ENCODE measurements at places on chromosomes 2 and 18.

DNA sequence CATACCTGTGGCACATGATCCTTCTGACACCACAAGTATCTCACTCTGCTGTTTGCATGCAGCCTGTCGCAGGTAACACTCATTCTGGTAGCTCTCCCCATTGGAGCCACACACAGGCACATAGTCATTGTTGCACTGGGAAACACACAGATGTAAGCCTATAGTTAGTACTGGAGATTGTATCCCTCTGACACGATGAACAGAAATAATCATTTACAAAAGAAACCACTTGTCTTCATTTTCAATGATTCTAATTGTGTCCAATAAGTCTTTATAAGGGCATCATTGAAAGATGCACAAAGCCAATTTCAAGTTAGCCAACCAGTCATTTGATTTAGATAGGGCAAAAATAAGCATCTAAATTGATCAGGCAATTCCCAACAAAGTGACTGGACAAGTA, 10.4 kb downstream of the TMEFF2 start:
- no peak for DNase-seq

- no peak for DNase-seq
These were observed 12.6 kb upstream of the MLPH start for GRCh38 chr2:237474442-237474911.

DNA sequence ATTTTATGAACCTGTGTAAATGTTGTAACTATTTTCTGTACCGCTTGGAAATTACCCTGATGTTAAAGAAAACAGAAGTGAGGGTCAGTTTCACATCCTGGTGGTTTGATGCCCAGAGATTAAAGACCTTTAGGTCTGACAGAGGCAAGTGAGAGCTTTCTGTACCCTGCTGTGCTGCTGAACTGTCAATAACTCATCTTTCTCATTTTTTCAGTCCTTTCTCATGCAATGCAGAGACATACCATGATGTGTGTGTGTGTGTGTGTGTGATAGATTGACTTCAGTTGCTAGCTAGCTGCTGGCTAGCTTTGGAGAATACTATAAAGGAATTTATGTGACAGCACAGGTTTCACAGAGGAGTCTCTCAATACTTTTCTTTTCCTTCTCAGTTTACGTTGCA, 2025.6 kb upstream of the LRRTM1 start:
- no peak for DNase-seq

DNA sequence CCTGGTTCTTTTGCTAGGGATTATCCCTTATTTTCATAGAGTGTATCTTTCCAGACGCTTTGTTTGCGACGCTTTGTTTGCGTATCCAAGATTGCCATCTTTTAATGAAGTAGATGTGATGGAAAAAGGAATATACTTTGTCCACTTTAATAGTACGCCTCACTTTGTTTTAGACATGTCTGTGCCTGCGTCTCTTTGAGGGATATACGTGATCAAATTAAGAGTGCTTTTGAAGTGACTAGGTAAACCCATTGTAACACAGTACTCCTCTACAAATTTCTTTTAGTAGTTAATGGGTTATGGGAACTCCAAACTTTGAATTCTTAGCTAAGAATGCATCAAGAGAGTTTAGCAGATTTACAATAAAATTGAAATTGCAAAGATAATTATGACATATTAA, 27.9 kb downstream of the ACSL3 start:
- no peak for DNase-seq

GRCh38 chr2:182631299-182631698, 84.8 kb upstream of the DNAJC10 start:
- no peak for DNase-seq

GRCh38 chr18:62880673-62881364, 165.5 kb downstream of the PHLPP1 start:
- no peak for DNase-seq

- no peak for DNase-seq
These were observed 42.6 kb upstream of the ASXL2 start for GRCh38 chr2:25920786-25921415.

DNA sequence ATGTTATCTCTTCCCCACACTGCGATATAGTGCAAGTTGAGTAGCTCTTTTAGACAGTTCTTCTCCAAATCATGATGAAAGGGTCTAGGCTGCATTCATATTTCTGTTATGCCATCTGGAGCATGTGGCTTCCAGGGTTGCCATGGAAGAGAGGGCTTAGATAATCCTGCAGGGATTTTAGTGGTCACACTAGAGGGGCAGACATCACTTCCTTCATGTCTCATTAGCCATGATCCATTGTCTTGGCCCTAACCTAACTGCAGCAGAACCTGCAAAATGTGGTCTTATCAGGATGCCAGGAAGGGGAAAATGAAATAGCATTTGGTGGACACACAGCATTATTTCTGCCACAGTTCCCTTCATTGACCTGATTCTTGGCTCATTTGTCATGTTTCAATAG, 83.1 kb downstream of the ADAM23 start:
- DNase-seq = no peak

- DNase-seq = no peak
These were observed 152.5 kb downstream of the CLIP4 start for GRCh38 chr2:29267720-29268119.

DNA sequence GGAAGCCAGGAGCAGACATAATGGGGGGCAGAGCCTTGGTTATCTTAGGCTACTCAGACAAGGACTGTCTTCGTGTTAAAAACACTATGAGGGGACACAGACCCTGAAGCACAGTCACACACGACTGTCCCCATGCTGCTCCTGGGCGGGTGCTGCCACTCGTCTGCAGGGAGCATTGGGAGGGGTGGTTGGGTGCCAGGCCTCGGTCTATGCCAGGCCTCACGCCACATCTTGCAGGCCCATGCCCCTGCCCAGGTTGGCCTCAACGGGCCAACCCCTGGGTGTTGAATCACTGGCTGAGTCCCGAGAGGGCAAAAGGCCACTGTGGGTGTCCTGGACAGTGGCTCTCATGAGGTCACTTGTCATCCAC, 97.9 kb downstream of the USP40 start:
- no peak for DNase-seq

- DNase-seq = no peak
These were observed 85.7 kb downstream of the COBLL1 start for GRCh38 chr2:164755952-164756351.

- DNase-seq = no peak
These were observed 46.0 kb upstream of the PAX8 start for GRCh38 chr2:113324684-113325160.

DNA sequence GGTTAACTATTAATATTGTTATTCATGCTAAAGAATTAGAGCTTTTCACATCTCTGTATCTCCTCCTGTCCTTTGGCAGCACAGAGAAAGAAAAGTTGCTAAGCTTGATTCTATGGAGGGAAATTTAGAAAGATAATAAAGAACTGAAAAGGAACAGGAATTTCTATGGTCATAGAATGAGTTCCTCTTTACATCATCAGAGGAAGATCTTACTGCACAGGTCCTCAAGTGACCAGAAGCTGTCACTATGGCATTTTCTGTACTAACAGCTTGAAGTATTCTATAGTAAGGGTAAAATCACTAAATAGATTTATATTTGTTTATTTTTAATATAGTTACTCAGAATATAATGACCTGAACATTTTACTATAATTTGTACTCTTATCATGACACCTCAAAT, 6.0 kb upstream of the PRKD3 start:
- no peak for DNase-seq

GRCh38 chr2:109013051-109013450, 24.0 kb upstream of the EDAR start:
- no peak for DNase-seq

DNA sequence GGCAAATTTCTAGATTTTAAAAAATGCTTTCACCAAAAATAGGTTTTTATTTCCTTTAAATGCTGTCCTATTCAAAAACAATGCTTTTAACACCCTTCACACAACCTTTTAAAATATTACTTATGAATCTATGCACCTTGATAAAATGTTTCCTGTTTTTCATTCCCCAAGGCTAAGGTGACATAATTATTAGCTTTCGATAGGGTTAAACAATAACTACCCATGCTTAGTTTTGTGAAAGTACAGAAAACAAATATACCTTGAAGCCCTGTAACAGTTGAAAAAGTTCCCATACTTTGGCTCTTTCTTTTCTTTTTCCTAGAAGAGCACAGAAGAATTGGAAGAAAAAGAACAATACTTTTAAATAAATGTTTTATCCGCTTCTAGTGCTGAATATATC, 54.9 kb upstream of the ITPRID2 start:
- DNase-seq = no peak

DNA sequence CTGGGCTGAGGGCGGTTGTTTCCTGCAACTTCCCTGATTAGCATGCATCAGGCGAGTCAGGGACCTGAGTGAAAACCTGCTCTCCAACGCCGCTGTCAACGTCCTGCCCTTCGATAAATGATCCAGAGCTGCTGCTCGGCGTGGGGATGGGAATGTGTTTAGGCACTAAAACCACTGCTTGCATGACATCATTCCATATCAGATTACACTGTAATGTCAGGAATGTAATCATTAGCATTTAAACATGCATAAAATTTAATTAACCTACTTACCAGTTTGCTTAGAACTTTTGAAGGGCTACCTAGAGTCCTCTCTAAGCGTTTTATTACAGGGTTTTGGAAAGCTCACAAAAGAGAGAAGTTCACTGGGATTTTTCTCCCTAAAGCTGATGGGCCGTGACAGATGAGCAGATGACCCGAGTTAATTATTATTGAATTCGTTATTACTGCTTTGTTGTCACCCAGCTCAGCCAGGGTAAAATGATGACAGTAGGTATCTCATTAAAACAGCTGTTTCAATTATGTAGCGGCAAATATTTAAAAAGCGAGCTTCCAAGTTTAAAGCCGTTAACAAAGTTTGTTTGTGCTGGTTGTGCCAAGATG, 685.6 kb upstream of the SALL3 start:
- DNase-seq = no peak

DNA sequence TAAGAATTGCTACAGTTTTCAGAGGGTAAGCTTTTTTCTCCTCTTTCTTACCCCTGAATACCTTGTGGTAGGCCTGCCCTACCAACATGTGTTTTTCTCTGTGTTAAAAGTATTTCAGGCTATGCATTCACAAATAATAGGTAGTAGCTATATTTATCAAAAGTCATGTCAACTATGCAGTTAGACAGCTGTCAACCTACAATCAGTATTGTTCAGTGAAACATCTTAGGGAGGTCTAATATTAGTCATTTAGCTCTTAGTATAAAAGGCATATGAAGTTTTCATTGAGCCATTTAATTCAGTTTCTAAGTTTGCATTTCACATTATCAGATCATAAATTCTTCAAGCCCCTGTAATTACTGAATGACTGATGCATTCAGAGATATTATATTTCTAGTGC, 36.7 kb downstream of the XIRP2 start:
- no peak for DNase-seq

DNA sequence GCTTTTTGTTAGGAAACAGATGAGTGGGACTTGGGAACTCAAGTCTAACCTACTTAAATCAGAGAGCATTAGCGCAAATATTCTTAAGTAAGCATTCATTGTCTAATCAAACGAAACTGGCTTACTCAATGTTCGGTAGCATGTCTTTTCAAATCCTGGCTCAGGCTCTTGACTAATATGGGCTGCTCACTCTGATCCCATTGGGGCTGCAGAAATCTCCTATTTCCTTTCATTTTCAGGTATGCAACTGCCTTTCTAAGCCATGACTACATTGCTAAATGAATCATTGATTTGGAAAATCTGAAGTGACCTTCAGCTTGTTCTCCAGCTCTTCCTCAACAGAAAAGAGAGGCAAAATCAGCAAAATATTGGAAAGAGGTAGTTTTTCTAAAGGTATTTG, 2084.4 kb upstream of the PIK3C3 start:
- DNase-seq = no peak

DNA sequence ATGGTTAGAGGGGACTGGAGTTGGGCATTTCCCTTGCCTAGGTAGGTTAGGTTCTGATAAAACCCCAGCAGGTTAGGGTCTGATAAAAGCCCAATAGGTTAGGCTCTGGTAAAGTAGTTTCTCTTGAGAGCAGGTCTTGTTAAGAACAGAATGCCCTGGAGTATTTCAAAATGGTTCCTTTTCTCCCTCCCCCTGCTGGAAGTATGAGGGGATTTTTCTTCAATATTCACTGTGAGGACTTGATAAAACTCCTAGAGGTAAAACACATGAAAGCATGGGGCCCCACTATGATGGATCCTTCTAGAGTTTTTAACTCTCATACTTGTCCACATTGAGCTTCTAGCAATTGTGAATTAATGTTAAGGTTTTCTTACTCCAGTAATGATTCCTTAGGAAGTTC, 27.6 kb downstream of the ANKAR start:
- DNase-seq = no peak

DNA sequence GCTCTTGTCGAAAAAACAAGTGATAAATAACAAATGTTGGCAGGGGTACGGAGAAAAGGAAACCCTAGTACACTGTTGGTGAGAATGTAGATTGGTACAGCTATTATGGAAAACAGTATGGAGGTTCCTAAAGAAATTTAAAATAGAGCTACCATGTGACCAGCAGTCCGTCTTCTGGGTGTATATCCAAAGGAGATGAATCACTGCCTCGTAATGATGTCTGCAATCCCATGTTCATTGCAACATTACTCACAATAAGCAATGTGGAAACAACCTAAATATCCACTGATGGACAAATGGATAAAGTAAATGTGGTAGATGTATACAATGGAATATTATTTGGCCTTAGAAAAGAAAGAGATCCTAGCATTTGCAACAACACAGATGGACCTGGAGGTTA, 50.6 kb downstream of the SLC16A14 start:
- DNase-seq = no peak

GRCh38 chr2:11669454-11670291, at the start of gene NTSR2:
Gene NTSR2 (minus strand): TSS chr2:11670195. CDS start chr2:11670129, 66 bp downstream.
- DNase-seq = no peak

DNA sequence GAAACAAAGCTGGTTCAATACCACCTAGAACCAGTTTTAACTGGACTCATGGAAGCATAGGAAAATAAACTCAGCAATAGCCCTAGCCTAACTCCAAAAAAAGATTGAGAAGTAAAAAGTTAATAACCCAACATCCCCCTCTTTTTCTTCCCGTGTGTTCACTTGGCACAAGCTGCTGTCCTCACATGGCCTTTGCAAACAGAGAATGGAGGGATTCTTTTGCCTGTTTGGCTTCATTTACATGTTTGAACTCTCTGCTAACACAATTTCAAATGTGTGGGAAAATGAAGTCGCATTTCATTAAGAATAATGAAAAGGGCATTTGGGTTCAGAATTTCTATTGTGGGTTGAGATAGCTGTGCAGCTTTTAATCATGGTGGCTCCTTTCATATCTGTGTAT, 589.2 kb upstream of the LRRTM1 start:
- DNase-seq = no peak

DNA sequence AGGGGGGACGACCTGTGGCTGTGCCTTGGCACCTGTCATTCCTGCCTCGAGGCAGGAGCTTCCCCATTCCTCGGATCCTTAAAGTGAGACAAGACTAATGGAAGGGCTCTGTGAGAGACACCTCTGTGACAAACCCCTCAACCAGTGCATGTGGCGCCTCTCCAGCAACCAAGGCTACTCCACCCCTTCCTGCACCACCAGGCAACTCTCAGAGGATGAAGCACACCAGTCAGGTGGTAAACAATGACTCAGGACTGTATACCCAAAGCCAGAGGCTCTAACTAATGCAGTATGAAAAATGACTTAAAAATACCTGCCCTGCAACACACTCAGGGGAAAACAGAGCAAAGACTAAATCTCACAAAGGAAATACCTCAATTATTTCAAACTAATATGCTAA, 136.9 kb downstream of the UXS1 start:
- DNase-seq = no peak

All from AG09319 (cell line).